ENCODE measurements at places on chromosomes 16 and 17. TPM values are rescaled to one million over a fixed set of nuclear protein-coding genes. Genes with fewer than 3 reads are reported as not detected.

Gene SPOP
- total RNA-seq, result 98.0 TPM

Gene CTRB2
- total RNA-seq, result 14.6 TPM

Gene NOL11
- 29.0 TPM for total RNA-seq

Gene PRAC2
- total RNA-seq, result not detected

Gene ASPHD1
- 0.34 TPM for total RNA-seq

Gene HNF1B
- total RNA-seq, result 12.4 TPM

Gene CPHXL2
- total RNA-seq, result not detected

Gene KRT9
- not detected for total RNA-seq

Gene CRYBA1
- not detected for total RNA-seq

Gene TBC1D3H
- not detected for total RNA-seq

Gene FHOD1
- total RNA-seq, result 51.3 TPM

Gene SSTR5
- not detected for total RNA-seq

Gene GNGT2
- total RNA-seq, result 1.8 TPM

Gene MEOX1
- 0.31 TPM for total RNA-seq

Gene SLC5A2
- total RNA-seq, result 0.85 TPM

Gene FOXN1
- 0.25 TPM for total RNA-seq

Gene KRTAP3-3
- total RNA-seq, result not detected

Gene HOXB3
- total RNA-seq, result 21.1 TPM

Gene PLA2G15
- 42.4 TPM for total RNA-seq

Gene FBXW10
- 0.74 TPM for total RNA-seq

Gene KRTAP16-1
- total RNA-seq, result not detected

Gene C16orf82
- total RNA-seq, result not detected

Gene CDR2L
- total RNA-seq, result 19.0 TPM

Gene ZG16B
- total RNA-seq, result 6.1 TPM

Gene RHBDL1
- total RNA-seq, result 5.4 TPM

Gene EPX
- not detected for total RNA-seq

Gene PRRT2
- total RNA-seq, result 1.2 TPM

Gene HOXB8
- total RNA-seq, result not detected

Gene GJC1
- total RNA-seq, result 13.0 TPM

Gene KRT24
- total RNA-seq, result not detected

Gene EVPLL
- total RNA-seq, result 4.0 TPM

Gene METTL2A
- 18.4 TPM for total RNA-seq

Gene TEX14
- not detected for total RNA-seq

Gene TTC19
- total RNA-seq, result 51.1 TPM

Gene TMEM238L
- total RNA-seq, result not detected

Gene SCGB1C2
- not detected for total RNA-seq

Gene KRTAP9-2
- not detected for total RNA-seq

Gene TMEM88
- 11.2 TPM for total RNA-seq

Gene ITGA2B
- total RNA-seq, result 9.2 TPM

Gene TMEM114
- total RNA-seq, result not detected

Gene KRTAP9-4
- total RNA-seq, result not detected

Gene RRAD
- total RNA-seq, result 35.4 TPM

Gene HCRT
- not detected for total RNA-seq

Gene CMTM4
- total RNA-seq, result 38.0 TPM

Gene SBK1
- total RNA-seq, result 2.7 TPM

Gene NUP93
- total RNA-seq, result 59.9 TPM

Gene KRTAP17-1
- not detected for total RNA-seq

Gene ZNF385C
- total RNA-seq, result 0.40 TPM

Gene NPIPB9
- 5.5 TPM for total RNA-seq

Gene SLC38A8
- total RNA-seq, result not detected

Gene RAB37
- 5.9 TPM for total RNA-seq

Gene PRAC1
- total RNA-seq, result not detected

Gene ACAP1
- total RNA-seq, result 9.2 TPM

Gene RPA1
- 44.1 TPM for total RNA-seq
